CD4-positive, alpha-beta memory T cell (primary cell): ENCODE measurements at places on chromosomes 13 and 19. TPM values are rescaled to one million over a fixed set of nuclear protein-coding genes. Genes with fewer than 3 reads are reported as not detected.

GRCh38 chr19:36225219-36225892, 10.4 kb downstream of the ZNF146 start:
- peaks cover 57% of the 10 kb centered on the region for H3K36me3 ChIP-seq
- no peak overlapping the region for H3K27ac ChIP-seq
- H3K4me1 ChIP-seq, result peaks cover 10% of the 10 kb centered on the region
- H3K4me3 ChIP-seq, result no peak overlapping the region
- DNase-seq, result no peak
- H3K27me3 ChIP-seq, result no peaks in the 10 kb centered on the region

- H3K36me3 ChIP-seq, result no peaks in the 10 kb centered on the region
- H3K27me3 ChIP-seq, result no peaks in the 10 kb centered on the region
- no peak overlapping the region for H3K27ac ChIP-seq
- no peak overlapping the region for H3K4me3 ChIP-seq
- H3K4me1 ChIP-seq, result no peaks in the 10 kb centered on the region
Observed at GRCh38 chr13:66113882-66114526, 1116.1 kb downstream of the PCDH9 start.

DNA sequence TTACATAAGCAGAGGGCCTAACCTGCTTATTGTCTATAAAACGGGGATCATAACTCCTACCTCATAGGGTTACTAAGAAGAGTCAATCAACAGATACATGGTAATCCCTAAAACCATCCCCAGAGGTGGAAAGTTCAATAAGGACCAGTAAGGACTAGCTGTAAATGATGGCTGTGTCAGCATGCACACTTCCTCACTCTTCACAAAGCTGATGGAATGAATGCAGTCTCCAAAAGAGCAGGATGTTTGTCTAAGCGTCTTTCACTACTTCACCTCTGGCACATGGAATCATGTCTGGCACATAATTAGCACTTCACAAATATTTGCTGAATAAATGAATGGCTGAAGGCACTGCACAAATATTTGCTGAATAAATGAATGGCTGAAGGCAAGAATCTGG, 134.2 kb downstream of the MIPEP start:
- no peaks in the 10 kb centered on the region for H3K36me3 ChIP-seq
- H3K4me1 ChIP-seq, result peaks cover 30% of the 10 kb centered on the region
- no peaks in the 10 kb centered on the region for H3K27me3 ChIP-seq
- peak overlapping the region; percentile 24 for H3K27ac ChIP-seq
- H3K4me3 ChIP-seq, result no peak overlapping the region
- no peak for DNase-seq

DNA sequence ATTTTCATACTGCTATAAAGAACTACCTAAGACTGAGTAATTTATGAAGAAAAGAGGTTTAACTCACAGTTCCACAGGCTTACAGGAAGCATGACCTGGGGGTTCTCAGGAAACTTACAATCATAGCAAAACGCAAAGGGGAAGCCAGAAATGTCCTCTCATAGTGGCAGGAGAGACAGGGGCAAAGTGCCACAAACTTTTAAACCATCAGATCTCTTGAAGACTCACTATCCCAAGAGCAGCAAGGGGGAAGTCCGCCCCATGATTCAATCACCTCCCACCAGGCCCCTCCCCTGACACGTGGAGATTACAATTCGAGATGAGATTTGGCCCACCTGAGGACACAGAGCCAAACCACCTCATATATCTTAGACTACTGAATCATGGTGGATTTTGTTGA, 198.7 kb downstream of the KCTD12 start:
- no peaks in the 10 kb centered on the region for H3K36me3 ChIP-seq
- no peak overlapping the region for H3K27ac ChIP-seq
- no peaks in the 10 kb centered on the region for H3K4me1 ChIP-seq
- no peaks in the 10 kb centered on the region for H3K27me3 ChIP-seq

Gene S1PR2
- 9.0 TPM for total RNA-seq

GRCh38 chr19:9171393-9171991, 7.3 kb upstream of the OR7D2 start:
- no peak for DNase-seq
- no peaks in the 10 kb centered on the region for H3K27me3 ChIP-seq
- H3K27ac ChIP-seq, result no peak overlapping the region
- H3K4me3 ChIP-seq, result no peak overlapping the region

Gene ZNF429
- total RNA-seq, result 31.9 TPM

DNA sequence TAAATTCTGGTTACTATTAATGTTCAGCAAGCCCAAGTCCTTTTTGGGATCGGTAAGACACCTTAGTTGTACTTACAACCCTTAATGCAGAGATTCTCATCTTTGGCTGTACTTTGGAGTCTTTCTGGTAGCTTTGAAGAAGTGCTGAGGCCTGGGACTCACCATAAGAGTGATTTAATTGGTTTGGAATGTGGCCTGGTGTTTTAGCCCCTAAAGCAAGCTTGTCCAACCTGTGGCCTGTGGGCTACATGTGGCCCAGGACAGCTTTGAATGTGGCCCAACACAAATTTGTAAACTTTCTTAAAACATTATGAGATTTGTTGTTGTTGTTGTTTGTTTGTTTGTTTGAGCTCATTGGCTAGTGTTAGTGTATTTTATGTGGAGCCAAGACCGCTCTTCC, 215.3 kb downstream of the ZIC5 start:
- H3K4me1 ChIP-seq, result no peaks in the 10 kb centered on the region
- H3K4me3 ChIP-seq, result no peak overlapping the region
- no peaks in the 10 kb centered on the region for H3K27me3 ChIP-seq
- no peak for DNase-seq

GRCh38 chr19:35000647-35001501, 751 bp downstream of the GRAMD1A start:
- peaks cover 7% of the 10 kb centered on the region for H3K36me3 ChIP-seq
- no peaks in the 10 kb centered on the region for H3K27me3 ChIP-seq
- peak overlapping the region; percentile 88 for H3K27ac ChIP-seq
- peak overlapping the region; percentile 83 for H3K4me3 ChIP-seq
- H3K4me1 ChIP-seq, result peaks cover 85% of the 10 kb centered on the region

DNA sequence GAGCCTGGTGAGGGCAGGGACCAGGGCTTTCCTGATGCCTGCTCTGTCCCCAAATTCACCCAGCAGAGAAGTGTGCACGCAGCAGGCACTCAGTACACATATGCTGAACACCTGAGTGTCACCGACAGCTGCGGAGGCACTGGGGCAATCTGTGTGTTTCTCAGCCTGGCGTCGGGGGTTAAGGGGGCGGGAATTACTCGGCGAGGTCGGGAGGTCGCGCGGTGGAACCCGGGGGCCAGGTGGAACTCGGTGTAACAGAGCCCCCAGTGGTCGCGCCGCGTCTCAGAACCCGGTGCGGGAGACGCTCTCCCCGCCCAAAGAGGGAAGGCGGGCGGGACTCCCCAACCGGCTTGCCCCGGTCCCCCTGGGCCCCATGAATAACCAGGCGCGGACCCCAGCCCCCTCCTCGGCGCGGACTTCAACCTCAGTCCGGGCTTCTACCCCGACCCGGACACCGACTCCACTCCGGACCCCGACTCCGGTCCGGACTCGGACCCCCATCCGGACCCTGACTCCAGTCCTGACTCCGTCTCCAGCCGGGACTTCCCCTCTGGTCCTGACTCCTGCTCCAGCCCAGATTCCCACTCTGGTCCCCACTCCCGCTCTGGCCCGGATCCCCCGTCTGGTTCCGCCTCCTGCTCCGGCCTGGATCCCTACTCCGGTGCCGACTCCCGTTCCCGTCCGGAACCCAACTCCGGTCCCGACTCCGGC, at the start of gene SELENOV:
Gene SELENOV, plus strand, starts transcription at position 300 of the 711 bp plus-strand sequence. Its CDS starts 74 bp downstream, at position 374.
- no peaks in the 10 kb centered on the region for H3K36me3 ChIP-seq
- peak within 1 kb of the TSS; percentile 35 for H3K4me3 ChIP-seq
- peaks cover 19% of the 10 kb centered on the region for H3K27me3 ChIP-seq
- peaks cover 18% of the 10 kb centered on the region for H3K4me1 ChIP-seq
- DNase-seq, result no peak

DNA sequence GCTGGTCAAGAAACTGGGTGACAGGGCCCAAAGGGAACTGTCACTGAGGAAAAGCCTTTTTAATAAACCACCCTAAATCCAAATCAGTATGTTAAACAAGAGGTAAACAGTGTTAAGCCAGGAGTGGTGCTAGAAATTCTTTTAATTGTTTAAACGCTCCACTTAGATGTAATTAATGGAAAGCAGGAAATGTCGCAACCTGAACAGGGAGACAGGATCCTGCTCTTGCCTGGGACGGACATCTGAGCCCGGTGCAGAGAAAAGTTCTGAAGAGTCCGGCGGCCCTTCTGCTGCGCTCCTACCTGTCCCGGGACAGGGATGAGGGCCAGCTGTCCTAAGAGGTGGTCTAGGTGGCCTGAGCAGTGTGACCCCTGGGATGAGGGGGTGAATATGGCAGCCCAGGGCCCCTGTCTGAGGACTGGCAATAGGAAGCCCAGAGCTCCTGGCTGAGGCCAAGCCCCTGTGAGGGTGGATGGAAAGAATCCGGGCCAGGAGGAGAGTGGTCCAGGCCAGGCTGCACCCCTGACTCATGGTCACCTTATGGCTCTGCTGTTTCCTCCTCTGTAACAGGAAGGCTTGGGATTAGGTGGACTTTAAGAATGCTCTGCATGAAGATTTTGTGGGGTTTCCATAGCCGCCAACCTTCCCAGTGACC, 112.8 kb upstream of the GJB6 start:
- H3K27me3 ChIP-seq, result no peaks in the 10 kb centered on the region
- H3K4me3 ChIP-seq, result no peak overlapping the region
- H3K36me3 ChIP-seq, result no peaks in the 10 kb centered on the region
- no peak for DNase-seq
- no peak overlapping the region for H3K27ac ChIP-seq

DNA sequence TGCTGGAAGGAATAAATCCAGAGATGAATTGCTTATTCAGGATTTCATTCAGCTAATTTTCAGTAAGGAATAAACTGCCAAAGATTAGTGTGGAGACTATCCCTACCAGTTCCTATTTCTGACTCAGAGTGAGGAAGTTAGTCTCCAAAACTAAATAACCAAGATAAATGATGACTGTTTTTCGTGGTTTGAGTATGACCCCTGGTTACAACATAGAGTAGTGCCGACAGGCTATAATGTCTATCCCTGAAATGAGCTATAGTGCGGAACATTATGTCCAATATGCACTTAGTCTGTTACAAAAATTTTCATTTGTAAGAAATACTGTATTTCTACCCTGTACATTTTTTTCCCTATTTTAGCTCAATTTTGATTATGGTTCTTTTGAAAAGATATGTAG, 51.4 kb downstream of the NBEA start:
- H3K4me3 ChIP-seq, result no peak overlapping the region
- H3K27ac ChIP-seq, result no peak overlapping the region
- H3K27me3 ChIP-seq, result no peaks in the 10 kb centered on the region
- no peak for DNase-seq
- H3K36me3 ChIP-seq, result no peaks in the 10 kb centered on the region
- no peaks in the 10 kb centered on the region for H3K4me1 ChIP-seq

GRCh38 chr13:49683489-49683888, 7.8 kb downstream of the EBPL start:
- DNase-seq, result no peak
- H3K4me1 ChIP-seq, result no peaks in the 10 kb centered on the region
- no peaks in the 10 kb centered on the region for H3K27me3 ChIP-seq
- no peak overlapping the region for H3K27ac ChIP-seq

- H3K36me3 ChIP-seq, result no peaks in the 10 kb centered on the region
- no peak overlapping the region for H3K4me3 ChIP-seq
- no peak for DNase-seq
- no peaks in the 10 kb centered on the region for H3K27me3 ChIP-seq
Observed at GRCh38 chr13:63435667-63436324, 2020.1 kb upstream of the PCDH20 start.

Gene CEACAM16
- total RNA-seq, result not detected

DNA sequence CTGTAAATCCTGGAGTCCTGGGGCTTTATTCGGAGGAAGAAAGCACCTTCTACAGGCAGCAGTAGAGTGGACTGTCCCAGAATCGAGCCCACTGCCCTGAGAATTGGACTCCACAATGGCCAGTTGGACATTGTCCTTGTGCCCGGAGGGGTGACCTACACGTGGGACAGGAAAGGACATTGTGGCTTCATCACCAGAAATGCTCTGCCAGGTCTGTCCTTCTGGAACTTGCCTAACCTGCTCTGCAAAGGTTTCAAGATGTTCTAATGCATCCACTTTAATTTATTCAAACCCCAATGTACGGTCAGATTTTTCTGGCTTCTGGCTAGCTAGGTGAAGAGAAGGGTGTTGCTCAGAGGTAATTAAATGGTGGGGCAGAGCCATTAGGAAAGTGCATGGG, 32.4 kb upstream of the SPATA13 start:
- no peak for DNase-seq
- no peaks in the 10 kb centered on the region for H3K4me1 ChIP-seq
- H3K27me3 ChIP-seq, result no peaks in the 10 kb centered on the region

GRCh38 chr19:32068793-32069192, 276.6 kb upstream of the ZNF507 start:
- DNase-seq, result no peak
- H3K4me1 ChIP-seq, result no peaks in the 10 kb centered on the region
- H3K27ac ChIP-seq, result no peak overlapping the region
- no peaks in the 10 kb centered on the region for H3K36me3 ChIP-seq

DNA sequence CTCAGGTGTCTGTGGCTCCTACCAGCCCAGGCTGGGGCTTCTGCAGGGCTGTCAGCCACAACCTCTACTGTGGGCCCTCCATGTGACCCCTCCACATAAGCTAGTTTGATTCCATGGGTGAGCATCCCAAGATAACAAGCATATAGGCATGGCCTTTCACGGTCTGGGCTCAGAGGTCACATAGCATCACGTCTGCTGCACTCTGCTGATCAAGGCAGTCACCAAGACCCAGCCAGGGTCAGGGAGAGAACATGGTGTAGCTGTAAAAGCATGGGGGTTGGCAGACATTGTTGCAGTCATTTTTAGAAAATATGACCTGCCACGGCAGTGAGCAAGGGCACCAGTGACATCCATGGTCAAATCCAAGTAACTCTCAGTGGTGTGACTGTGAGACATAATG, 698.8 kb downstream of the UQCRFS1 start:
- no peak overlapping the region for H3K27ac ChIP-seq
- H3K27me3 ChIP-seq, result no peaks in the 10 kb centered on the region
- DNase-seq, result no peak
- no peaks in the 10 kb centered on the region for H3K36me3 ChIP-seq

DNA sequence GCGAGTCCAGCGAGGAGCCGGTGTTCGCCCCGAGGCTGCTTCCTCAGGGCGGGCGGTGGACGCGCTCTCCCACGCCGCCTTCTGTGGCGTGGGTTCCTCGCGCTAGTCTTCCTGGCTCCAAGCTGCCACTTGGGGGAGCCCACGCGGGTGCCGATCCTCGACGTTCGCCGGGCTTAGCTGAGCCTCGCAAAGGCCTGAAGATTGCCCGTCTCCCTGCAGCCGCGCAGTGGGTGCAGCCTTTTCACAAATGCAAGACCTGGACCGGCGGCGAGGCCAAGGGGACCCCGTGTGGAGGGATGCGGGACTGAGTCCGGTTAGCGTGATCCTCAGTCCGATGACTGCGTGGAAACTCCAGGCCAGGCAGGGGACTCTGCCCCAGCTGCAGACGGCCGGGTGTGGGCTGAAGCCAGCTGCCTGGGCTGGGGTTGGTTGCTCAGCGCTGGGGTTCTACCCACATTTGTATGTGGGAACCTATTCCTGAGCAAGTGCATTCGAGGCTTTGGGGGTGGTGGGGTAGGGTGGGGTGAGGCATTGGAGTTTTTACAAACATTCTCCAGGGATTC, 16.6 kb upstream of the LRP3 start:
- H3K27ac ChIP-seq, result peak overlapping the region; percentile 88
- H3K27me3 ChIP-seq, result no peaks in the 10 kb centered on the region
- H3K4me1 ChIP-seq, result peaks cover 37% of the 10 kb centered on the region
- peak overlapping the region; percentile 71 for H3K4me3 ChIP-seq
- DNase-seq, result peak; percentile 85

GRCh38 chr19:49844138-49845095, 6.5 kb upstream of the PTOV1 start:
- no peak overlapping the region for H3K27ac ChIP-seq
- no peaks in the 10 kb centered on the region for H3K27me3 ChIP-seq
- no peak for DNase-seq
- H3K4me1 ChIP-seq, result peaks cover 14% of the 10 kb centered on the region
- no peak overlapping the region for H3K4me3 ChIP-seq
